ENCODE measurements at places on chromosomes 5 and 9. TPM values are rescaled to one million over a fixed set of nuclear protein-coding genes. Genes with fewer than 3 reads are reported as not detected.

ARPC5L gene
- total RNA-seq: 22.8 TPM

MEGF10 gene
- 0.21 TPM for total RNA-seq

TAF11L5 gene
- total RNA-seq: not detected

CDC25C gene
- not detected for total RNA-seq

DNA sequence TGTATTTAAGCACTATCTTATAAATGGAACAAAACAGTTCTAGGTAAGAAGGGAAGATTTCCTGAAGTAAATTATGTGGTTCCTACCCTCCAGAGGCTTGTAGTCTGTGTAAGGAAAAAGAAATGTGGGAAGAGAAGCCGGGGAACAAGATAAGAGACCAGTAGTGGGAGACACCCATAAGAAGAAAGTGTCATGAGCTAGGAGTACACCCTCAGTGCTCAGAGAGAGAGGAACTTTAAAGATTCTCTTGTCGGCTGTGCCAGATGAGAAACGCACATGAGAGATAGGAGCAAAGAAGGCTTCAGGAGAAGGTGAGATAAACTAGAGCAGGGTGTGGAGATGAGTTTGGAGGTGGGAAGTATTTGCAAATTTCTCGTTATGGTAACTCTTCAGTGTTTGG lies 18.1 kb downstream of the SLC36A1 start:
- DNase-seq: no peak

DNA sequence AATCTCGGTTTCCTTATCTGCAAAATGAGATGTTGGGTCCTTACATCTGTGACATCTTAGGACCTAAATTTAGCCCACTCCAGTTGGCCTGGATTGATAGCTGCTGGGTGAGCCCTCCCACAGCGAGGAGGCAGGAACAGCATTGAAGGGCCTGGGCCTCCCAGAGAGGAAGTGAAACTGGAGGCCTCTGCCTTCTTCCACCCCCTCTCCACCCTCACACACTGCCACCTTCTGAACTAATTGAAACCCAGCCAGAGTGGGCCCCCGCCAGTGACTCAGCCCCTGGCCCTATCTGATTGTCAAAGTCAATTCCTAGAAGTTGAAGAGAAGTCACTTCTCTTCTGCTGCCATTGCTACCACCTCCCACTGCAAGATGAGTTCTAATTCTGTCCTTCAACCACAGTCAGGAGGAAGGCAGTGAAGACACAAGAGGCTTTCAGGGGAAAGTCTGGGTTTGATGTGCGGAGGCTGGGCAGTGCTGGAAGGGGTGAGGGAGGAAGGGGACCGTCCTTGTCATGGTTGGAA lies 55.2 kb upstream of the NEK6 start:
- DNase-seq: no peak

- DNase-seq: no peak
Observed at GRCh38 chr5:436641-436975, 6.4 kb upstream of the EXOC3 start.

DNA sequence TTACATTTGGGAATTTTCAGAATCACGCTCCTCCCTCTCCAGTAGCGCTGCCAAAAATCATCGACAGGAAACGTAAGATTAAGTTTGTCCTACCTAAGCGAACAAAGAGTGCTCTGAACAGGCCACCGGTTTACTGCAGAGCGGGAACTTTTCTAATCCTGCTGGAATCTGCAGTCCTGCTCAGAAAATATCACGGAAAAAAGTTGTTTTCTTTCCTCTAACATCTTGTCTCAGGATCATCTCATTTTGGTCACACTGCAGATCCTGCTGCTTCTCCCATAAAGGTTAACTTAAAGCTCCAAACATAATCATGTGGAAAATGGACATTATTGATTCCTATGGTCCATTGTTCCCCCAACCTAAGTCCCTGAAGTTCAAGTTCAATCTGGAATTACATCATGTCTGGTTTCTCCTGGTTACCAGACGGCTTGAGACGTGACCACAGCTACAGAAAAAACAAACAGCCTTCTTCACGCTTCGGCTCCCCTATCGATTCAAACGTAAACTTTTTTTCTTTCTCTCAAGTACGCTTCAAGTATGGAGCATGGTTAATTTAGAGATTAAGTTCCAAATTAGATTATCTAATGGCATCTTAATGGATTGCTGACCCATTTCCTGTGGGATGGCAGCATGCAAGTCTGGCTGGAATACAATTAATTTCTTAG lies 217.6 kb downstream of the NFIB start:
- no peak for DNase-seq
